NCI-H2107 (cell line): ENCODE measurements at places on chromosomes 1 and 21.

DNA sequence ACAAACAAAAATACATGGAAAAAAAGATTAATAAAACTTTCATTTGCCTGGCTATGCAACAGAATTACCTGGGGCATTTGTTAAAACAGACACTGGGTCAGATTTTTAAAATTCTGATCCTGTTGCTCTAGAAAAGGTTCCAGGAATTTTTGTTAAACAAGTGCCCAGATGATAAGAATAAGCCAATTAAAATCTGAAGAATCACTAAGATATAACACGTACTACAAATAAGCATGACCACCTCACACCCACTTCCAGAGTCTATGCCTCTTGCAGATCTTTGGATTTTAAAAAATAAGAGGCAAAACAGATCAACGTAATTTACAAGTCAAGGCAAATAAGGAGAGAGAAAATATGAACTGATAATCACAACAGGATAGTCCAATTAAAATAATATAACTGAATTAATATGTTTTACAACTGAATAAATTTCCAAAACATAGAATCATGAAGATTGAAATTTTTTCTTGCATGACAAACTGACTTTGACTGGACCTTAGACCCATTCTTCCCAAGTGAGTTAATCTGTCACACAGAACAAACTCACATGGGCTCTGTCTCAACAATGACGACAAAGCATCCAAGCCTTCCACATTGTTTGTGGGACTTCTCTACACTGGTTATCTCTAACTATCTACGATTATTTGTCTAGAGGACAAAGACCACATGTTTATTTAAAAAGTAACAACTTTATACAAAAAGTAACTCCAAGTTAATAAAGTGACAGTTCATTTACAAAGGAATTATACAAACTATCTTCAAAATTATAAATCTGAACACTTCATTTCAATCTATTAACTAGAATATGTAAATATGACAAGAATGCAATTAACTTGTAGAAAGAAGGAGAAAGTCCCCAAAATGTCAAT is 56.9 kb downstream of the COP1 start:
- no peak for DNase-seq

DNA sequence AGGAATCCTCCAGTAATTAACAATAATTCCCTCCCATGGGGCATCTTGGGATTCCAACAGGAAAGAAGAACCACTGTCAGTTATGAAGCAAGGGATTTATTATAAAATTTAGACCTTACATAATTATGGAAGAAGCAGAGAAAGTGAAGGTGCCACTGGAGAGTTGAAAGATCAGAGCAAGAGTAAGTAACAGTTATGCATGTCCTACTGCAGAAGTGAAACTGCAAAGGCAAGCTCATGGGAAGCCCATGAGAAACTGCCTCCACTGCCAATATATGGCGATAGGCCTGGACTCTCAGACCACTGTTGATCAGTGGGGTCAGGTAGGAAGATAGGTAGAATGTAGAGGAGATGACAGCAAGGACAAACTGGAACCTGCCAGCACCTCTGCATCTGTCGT is 123.6 kb upstream of the ZNF648 start:
- no peak for DNase-seq

GRCh38 chr1:212218911-212219310 is 66.3 kb upstream of the PPP2R5A start:
- no peak for DNase-seq

- no peak for DNase-seq
Observed at GRCh38 chr1:3030663-3031381, 9.6 kb downstream of the ACTRT2 start.

- DNase-seq = no peak
Observed at GRCh38 chr1:245873883-245874671, 633.0 kb downstream of the SMYD3 start.

- DNase-seq = no peak
Observed at GRCh38 chr1:165647970-165648369, 16.9 kb downstream of the MGST3 start.

DNA sequence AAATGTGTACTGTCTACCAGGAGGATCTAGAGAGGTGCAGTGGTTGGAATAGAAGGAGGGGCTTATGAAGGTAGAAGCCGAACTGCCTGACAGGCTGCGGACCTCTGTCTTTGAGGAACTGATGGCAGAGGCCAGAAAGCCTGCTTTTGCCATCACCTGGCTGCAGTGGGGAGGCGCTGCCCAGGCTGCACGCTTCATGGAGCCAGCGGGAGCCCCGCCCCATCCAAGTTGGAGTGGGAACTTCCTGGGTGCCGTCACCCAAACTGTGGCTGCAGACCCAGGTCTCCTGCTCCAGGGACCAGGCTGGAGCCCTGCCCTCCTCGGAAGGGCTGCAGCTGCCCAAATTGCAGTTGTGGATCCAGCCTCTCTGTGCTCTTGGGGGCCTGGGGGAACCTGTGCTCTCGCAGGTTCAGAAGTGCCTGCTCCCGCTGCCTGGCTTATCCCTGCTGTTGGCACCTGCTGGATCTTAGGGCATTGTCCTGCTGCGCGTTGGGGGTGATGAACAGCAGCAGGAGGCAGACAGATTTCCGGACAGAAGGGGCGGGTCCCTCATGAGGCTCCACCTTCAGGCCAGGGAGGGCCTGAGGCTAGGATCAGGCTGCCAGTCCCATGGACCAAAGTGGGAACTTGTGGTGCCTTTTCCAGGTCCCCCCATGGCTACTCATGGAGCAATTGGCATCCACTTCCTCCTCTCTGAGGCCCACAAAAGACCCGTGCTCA is 118.0 kb upstream of the PLPPR4 start:
- peak; percentile 56 for DNase-seq

- DNase-seq = no peak
Observed at GRCh38 chr1:7278827-7279765, 492.0 kb upstream of the VAMP3 start.

DNA sequence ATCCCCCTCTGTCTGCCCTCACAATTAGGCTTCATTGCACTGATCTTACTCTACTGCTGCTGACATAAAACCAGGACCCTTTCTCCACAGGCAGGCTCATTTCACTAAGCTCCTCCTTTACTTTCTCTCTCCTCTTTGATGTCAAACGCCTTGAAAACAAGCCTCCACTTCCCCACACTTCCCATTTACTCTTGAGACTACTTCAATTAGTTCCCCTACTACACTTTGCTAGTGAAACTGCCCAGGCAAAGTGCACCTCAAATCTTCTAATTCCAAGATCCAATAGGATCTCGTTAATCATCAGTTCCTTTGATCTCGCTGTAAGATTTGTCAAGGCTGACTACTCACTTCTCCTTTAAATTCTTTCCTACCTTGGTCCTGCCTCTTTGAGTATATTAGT is 5.9 kb upstream of the CDC20 start:
- no peak for DNase-seq

DNA sequence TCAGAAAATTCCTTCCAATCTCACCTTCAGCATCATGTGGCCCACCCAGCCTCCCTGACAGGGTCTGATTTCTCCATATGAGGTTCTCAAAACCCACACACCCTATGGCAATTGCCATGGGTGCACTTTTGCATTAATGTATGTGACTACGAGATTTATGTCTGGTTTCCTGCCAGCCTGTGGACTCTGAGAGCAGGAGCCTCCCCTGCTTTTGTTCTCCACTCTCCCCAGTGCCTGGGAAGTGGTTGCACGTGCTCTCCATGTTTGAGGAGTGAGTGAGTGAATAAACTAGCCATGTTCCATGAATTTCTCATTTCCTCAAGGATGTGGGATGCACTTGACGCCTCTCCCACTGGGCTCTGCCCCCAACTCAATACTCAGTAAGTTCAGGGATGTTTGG is 91.2 kb downstream of the ACTL8 start:
- DNase-seq = no peak

- no peak for DNase-seq
Observed at GRCh38 chr1:96596226-96596922, 125.2 kb upstream of the PTBP2 start.

GRCh38 chr1:178151831-178152230 is 57.9 kb downstream of the RASAL2 start:
- no peak for DNase-seq

DNA sequence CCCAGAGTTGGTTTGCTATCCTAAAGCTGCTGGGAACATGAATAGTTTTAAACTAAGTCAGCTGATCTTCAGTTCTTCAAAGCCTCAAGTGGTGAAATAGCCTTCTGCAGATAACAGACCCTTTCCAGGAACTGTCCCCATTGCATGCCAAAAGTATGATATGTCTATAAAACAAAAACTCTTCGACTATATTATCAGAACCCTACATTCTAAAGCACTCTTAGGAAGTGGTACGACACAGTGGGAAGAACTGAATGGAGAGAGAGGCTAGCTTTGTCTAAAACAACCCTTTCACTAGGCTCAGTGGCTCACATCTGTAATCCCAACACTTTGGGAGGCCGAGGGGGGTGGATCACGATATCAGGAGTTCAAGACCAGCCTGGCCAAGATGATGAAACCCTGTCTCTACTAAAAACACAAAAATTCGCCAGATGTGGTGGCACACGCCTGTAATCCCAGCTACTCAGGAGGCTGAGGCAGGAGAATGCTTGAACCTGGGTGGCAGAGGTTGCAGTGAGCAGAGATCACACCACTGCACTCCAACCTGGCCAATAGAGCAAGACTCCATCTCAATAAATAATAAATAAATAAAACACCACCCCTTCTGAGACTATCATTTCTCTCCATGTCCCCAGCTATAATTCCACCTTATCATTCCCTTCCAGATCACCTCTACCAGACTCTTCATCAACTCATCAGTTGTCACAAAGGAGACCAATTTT is 2.2 kb upstream of the FRRS1 start:
- no peak for DNase-seq

- DNase-seq = no peak
Observed at GRCh38 chr1:83845437-83846071, 153.4 kb downstream of the TTLL7 start.

GRCh38 chr1:98705591-98705990 is 44.1 kb downstream of the SNX7 start:
- DNase-seq = no peak

DNA sequence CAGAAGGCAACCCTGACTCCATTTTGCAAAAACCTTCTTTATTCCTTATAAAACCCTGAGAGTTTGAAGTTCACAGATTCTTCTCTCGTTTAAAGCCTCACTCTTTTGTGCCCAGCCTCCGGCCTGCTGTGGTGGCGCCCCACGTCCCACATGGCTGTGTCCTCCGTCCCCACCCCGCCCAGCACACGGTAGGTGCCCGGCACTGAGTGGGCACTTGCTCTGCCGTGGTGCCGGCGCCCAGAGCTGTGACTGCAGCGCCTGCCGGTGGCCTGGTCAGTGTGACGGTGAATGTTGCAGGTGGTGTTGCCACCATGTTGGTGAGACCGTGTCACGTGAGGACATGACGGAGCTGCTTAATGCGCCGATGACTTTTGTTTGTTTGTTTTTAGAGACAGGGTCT is 9.4 kb downstream of the ATAD3A start:
- no peak for DNase-seq

DNA sequence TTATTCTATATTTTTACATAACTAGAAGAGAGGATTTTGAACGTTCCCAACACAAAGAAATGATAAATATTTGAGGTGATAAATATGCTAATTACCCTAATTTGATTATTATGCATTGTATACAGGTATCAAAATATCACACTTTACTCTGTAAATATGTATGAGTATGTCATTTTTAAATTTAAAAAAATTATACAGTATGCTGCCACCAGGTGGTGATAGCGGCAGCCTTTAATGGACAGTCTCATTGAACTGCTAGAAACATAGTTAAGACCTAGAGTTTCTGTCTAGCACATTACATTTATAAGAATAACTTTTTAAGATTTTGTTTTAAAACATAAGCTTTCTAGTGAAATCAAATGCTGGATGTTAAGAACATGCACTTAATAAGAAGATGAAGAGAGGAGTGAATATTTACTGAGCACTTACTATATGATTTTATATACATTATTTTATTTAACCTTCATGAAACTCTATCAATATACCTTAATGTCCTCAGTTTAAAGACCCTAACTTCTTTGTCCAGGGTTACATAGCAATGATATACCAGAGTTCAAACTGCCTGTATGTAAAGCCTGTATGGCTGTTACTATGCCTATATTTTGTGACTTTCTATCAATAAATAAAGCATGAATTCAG is 207.1 kb downstream of the NUF2 start:
- DNase-seq = no peak

DNA sequence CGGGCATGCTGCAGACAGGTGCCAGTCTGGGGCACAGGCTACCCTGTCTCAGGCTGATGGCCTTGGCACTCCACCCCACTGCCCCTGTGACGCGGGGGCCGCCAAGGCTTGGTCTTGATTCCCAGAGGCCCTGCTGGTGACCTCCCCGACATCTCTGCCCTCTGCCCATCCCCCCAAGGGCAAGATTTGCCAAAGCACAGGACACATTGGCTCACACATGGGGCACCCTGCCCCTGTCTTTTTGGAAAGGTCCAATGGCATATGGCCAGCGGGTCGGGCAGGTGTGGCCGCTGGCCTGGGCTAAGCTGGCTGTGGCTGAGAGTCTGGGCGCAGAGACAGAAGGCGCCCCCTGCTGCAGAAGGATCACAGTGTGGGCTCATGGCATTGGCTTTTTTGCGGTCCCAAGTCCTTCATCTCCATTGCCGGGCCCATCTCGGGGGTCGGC is 4.6 kb downstream of the MIB2 start:
- no peak for DNase-seq

DNA sequence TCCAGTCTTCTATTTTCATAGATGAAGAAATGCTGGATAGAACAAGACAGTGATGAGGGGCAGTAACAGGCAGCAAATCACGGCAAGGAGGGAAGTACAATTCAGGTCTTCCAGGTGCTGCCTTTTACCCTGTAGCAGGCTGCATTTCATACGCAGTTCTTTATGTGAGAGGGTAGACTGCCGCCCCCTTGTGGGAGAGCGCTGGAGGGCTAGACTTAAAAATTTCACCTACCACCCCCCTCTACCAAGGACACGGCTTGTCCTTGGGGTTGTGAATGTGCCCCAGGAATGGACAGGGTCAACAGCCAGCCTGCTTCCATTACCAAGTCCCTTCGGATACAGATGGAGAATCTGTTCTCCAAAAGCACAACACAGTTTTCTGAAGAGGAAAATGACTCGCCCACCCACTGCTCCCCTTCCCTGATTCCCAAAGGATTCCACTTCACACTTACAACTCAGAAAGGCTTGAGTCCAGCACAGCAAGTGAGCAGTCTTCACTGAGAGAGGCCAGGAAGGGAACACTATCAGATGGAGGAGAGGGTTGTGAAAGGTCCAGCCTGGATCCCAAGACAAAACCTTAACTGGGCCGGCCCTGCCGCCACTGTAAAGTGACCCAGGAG is 7.4 kb downstream of the WDR77 start:
- DNase-seq = no peak

- DNase-seq = no peak
Observed at GRCh38 chr1:22772014-22772413, 61.4 kb downstream of the EPHB2 start.

- DNase-seq = no peak
Observed at GRCh38 chr1:31739346-31739745, 24.8 kb downstream of the ADGRB2 start.
